ENCODE measurements at places on chromosomes 3 and 15. TPM values are rescaled to one million over a fixed set of nuclear protein-coding genes. Genes with fewer than 3 reads are reported as not detected.

- H3K27ac ChIP-seq: no peak overlapping the region
- H3K4me1 ChIP-seq: no peaks in the 10 kb centered on the region
- no peak overlapping the region for H3K4me3 ChIP-seq
These were observed 358.5 kb downstream of the ZNF385D start for GRCh38 chr3:21392526-21392925.

GRCh38 chr3:181056136-181056732 is 66.7 kb upstream of the DNAJC19 start:
- no peak for DNase-seq
- no peak overlapping the region for H3K27ac ChIP-seq
- H3K4me3 ChIP-seq: no peak overlapping the region
- no peaks in the 10 kb centered on the region for H3K4me1 ChIP-seq
- H3K27me3 ChIP-seq: peaks cover 2% of the 10 kb centered on the region

DNA sequence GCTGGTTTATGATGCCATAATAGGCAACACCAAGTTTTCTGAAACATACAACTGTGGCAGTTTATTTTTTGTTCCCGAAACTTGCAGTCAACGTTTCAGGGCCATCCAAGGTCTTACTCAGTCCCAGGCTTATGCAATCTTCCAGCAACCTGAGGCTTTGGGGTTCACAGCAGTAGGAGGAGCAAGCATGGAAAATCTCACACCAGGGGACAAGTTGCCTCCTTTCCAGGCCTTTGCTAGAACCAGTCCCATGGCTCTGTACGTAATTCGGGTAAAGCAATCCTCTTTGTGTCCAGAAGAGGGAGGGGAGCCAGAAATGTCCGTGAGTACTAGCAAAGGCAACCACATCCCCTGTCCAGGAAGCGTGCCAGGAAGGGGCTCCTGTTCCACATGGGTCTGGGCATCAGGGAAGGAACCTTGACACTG is 4.7 kb upstream of the FAM240A start:
- H3K4me1 ChIP-seq: no peaks in the 10 kb centered on the region
- H3K27me3 ChIP-seq: no peaks in the 10 kb centered on the region
- H3K4me3 ChIP-seq: no peak overlapping the region
- H3K36me3 ChIP-seq: no peaks in the 10 kb centered on the region
- no peak for DNase-seq

DNA sequence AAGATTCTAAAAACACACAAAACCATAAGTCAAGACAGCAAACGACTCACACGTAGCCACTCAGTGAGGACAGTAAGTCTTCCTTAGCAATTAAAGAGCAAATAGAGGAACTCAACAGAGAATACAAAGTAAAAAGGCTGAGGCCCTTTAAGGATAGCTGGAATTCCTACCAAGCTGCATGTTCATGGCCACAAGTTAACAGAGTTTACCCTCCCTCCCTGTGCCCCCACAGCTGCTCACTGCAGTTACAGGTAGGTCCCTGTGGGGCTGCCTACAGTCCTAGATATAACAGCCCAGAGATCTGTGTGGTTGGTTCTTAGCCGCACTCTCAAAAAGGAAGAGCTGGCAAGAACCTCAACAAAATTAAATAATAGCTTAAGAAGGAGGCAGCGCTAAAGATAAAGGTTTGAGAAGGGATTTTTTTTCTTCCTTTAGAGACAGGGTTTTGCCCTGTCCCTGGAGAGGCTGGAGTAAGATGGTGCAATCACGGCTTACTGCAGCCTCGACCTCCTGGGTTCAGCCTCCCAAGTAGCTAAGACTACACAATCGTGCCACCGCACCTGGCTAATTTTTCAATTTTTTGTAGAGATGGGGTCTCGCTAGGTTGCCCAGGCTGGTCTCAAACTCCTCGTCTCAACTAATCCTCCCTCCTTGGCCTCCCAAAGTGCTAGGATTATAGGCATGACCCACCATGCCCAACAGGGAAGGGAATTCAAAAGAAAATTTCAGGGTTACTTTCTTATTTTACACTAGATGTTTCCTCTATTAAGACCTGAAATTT is 19.3 kb downstream of the SFMBT1 start:
- H3K4me1 ChIP-seq: peaks cover 53% of the 10 kb centered on the region
- DNase-seq: no peak
- no peak overlapping the region for H3K4me3 ChIP-seq
- no peak overlapping the region for H3K27ac ChIP-seq
- H3K36me3 ChIP-seq: no peaks in the 10 kb centered on the region
- no peaks in the 10 kb centered on the region for H3K27me3 ChIP-seq

DNA sequence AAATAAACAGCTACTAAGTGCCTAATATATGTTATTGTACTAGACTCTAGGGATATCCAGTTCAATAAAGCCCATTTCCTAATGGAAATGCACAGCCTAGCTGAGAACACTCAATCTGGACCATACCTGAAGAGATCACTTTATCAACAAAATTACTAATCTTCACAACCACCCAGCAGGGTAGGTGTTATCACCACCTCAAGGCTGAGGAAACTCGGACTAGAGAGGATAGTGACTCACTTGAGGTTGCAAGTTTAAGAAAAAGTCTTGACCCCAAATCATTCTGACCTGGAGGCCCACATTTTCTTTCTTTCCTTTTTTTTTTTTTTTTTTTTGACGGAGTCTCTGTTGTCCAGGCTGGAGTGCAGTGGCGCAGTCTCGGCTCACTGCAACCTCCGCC is 3.1 kb upstream of the FMN1 start:
- DNase-seq: no peak
- H3K4me3 ChIP-seq: no peak overlapping the region
- no peak overlapping the region for H3K27ac ChIP-seq
- H3K27me3 ChIP-seq: peaks cover 10% of the 10 kb centered on the region
- peaks cover 35% of the 10 kb centered on the region for H3K4me1 ChIP-seq

GRCh38 chr3:13069495-13069894 is 3.7 kb downstream of the IQSEC1 start:
- H3K36me3 ChIP-seq: no peaks in the 10 kb centered on the region
- DNase-seq: peak; percentile 87
- H3K4me1 ChIP-seq: peaks cover 26% of the 10 kb centered on the region
- H3K27ac ChIP-seq: peak overlapping the region; percentile 88
- H3K27me3 ChIP-seq: peaks cover 14% of the 10 kb centered on the region
- peak overlapping the region; percentile 49 for H3K4me3 ChIP-seq

DNA sequence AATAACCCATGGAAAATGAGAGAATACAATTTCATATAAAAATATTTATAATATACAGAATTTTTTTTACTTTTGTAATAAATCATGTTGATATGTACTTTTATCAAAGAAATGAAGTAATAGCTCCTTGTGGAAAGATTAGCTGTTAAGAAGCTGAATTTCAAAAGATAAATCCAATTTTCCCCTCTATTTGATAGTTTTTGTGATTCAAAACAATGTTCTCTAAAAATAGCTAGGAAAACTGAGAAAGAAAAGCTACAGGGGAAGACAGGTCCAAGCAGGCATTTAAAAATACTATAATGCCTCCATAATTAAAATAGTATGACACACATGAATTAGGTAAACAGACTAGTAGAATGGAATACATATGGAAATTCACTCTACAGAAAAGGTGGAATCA is 44.9 kb downstream of the SCAPER start:
- H3K4me3 ChIP-seq: no peak overlapping the region
- peaks cover 16% of the 10 kb centered on the region for H3K36me3 ChIP-seq
- H3K27ac ChIP-seq: no peak overlapping the region
- H3K4me1 ChIP-seq: peaks cover 25% of the 10 kb centered on the region
- DNase-seq: no peak
- no peaks in the 10 kb centered on the region for H3K27me3 ChIP-seq

DNA sequence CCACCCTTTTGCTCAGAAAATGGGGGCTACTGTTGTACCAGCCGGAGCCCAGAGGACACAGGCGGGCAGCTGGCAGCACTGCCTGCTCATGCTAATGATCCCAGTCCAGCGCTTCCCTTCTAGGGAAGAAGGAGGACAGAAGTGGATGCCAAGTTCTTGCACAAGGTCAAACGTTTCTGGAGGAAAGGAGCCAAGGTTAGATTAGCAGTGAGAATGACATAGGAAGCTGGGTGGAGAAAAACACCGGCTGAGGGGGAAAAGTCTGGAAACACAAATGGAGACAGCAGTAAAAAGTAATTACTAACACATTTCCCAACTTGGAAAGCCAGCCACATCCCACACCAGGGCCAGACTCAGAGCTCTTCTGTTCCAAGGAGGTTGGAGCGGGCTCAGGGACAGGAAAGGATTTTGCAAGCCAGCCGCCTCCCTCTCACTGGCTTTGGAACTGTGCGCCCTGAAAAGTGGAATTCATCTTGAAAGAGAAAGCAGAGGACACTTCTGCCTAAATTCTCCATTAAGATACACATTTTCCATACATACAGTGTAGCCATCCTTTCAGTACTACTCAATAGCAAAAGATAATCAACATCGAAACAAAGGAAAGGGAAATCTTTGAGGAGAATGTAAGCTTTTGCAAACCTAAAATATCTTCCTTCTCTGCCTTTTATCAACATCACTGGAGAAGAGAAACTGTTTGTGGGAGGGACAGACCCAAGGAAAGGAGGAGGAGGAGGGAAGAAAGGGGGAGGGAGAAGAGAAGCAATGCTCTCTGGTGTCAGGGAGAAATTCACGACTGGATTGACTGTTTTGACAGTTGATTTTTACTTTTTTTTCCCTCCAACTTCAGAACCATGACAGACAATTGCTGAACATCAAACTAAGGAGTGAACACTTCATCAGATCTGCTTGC is 133.6 kb downstream of the CD47 start:
- H3K27me3 ChIP-seq: no peaks in the 10 kb centered on the region
- H3K4me1 ChIP-seq: peaks cover 27% of the 10 kb centered on the region
- no peak for DNase-seq

- H3K4me1 ChIP-seq: no peaks in the 10 kb centered on the region
- no peaks in the 10 kb centered on the region for H3K36me3 ChIP-seq
- H3K4me3 ChIP-seq: no peak overlapping the region
- no peak for DNase-seq
These were observed 925.6 kb downstream of the FHIT start for GRCh38 chr3:60325610-60326170.

DNA sequence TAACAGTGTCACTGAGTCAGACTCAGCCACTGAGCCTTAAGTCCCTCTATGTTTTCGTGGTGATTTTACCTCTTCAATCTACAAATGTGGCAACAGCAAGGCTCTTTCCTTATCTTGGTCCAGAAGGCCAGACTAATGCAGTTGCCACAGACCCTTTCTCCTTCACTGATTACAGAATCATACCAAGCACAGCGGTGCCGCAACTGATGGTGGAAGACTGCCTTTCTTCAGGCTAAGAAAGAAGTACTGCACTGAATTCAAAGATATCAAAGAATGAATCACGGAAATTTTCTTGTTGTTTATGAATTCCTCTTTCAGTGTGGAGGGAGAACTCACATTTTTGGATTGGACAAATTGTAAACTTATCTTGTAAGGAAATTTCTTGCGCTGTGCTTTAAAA is 18.6 kb downstream of the DCP1A start:
- peaks cover 37% of the 10 kb centered on the region for H3K4me1 ChIP-seq
- no peak overlapping the region for H3K4me3 ChIP-seq
- no peak overlapping the region for H3K27ac ChIP-seq
- DNase-seq: no peak
- H3K27me3 ChIP-seq: no peaks in the 10 kb centered on the region
- peaks cover 5% of the 10 kb centered on the region for H3K36me3 ChIP-seq

- no peak overlapping the region for H3K4me3 ChIP-seq
- DNase-seq: no peak
- no peaks in the 10 kb centered on the region for H3K36me3 ChIP-seq
- H3K27me3 ChIP-seq: no peaks in the 10 kb centered on the region
- H3K4me1 ChIP-seq: no peaks in the 10 kb centered on the region
- H3K27ac ChIP-seq: no peak overlapping the region
These were observed 42.7 kb downstream of the OR5H15 start for GRCh38 chr3:98209244-98209643.

- H3K27me3 ChIP-seq: peaks cover 6% of the 10 kb centered on the region
- no peaks in the 10 kb centered on the region for H3K4me1 ChIP-seq
These were observed 71.6 kb downstream of the LRTM1 start for GRCh38 chr3:54856271-54856670.

DNA sequence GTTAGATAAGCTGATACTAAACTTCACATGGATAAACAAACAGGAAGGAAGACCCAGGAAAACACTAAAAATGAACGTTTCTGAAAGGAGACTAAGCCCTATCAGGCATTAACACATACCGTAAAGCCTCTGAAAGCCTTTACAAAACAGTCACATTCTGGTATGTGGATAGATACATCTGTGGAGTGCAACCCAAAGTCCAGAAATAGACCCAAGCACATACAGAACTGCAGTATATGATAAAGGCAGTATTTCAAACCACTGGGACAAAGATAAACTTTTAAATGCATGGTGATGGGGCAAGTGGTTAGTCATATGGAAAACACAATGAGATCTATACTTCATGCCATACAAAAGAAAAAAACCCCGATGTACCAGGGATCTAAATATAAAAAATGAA is 26.0 kb downstream of the DCBLD2 start:
- peaks cover 14% of the 10 kb centered on the region for H3K36me3 ChIP-seq
- no peaks in the 10 kb centered on the region for H3K27me3 ChIP-seq
- no peak for DNase-seq
- H3K4me1 ChIP-seq: no peaks in the 10 kb centered on the region

GRCh38 chr3:194270627-194271459 is 80.3 kb downstream of the CPN2 start:
- H3K4me3 ChIP-seq: no peak overlapping the region
- peaks cover 2% of the 10 kb centered on the region for H3K27me3 ChIP-seq
- no peak for DNase-seq
- H3K27ac ChIP-seq: no peak overlapping the region
- H3K4me1 ChIP-seq: peaks cover 7% of the 10 kb centered on the region
- no peaks in the 10 kb centered on the region for H3K36me3 ChIP-seq

GRCh38 chr15:65791335-65792137 is 557 bp downstream of the DENND4A start:
- H3K4me3 ChIP-seq: peak overlapping the region; percentile 88
- H3K4me1 ChIP-seq: peaks cover 55% of the 10 kb centered on the region
- H3K27me3 ChIP-seq: no peaks in the 10 kb centered on the region
- DNase-seq: peak; percentile 70
- no peaks in the 10 kb centered on the region for H3K36me3 ChIP-seq

- H3K4me1 ChIP-seq: peaks cover 4% of the 10 kb centered on the region
- H3K4me3 ChIP-seq: no peak overlapping the region
- no peak for DNase-seq
- no peaks in the 10 kb centered on the region for H3K27me3 ChIP-seq
- no peak overlapping the region for H3K27ac ChIP-seq
- no peaks in the 10 kb centered on the region for H3K36me3 ChIP-seq
These were observed 217.6 kb downstream of the TPRG1 start for GRCh38 chr3:189389346-189389745.

DNA sequence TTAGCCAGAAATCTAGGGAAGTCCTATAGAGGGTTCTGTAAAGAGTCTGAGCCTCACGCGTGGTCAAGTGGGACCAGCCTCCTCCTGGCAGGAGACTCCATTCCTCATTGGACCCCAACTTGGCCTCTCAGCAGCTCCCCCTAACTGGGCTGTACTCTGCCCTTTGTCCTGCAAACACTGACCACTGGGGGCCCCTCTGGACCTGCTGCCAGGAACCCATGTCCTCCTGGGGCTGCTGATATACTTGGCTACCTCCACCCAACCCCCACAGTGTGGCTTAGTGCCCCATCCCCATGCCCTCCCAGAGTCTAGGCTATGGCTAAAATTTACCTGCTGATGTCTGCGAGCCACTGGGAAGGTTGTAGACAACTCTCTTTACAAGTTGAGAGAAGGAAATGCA is 62.7 kb downstream of the UBP1 start:
- no peak overlapping the region for H3K4me3 ChIP-seq
- no peaks in the 10 kb centered on the region for H3K27me3 ChIP-seq
- DNase-seq: no peak
- no peaks in the 10 kb centered on the region for H3K36me3 ChIP-seq
- H3K27ac ChIP-seq: no peak overlapping the region

Gene GABPB1
- 48.2 TPM for total RNA-seq

Gene NAALADL2
- total RNA-seq: not detected

Gene GOLGA8B
- 67.2 TPM for total RNA-seq

Gene TNFSF10
- 32.7 TPM for total RNA-seq

Gene ATP13A5
- not detected for total RNA-seq

Gene GATM
- total RNA-seq: 1.2 TPM
